ENCODE measurements at places on chromosomes 3 and 15.

DNA sequence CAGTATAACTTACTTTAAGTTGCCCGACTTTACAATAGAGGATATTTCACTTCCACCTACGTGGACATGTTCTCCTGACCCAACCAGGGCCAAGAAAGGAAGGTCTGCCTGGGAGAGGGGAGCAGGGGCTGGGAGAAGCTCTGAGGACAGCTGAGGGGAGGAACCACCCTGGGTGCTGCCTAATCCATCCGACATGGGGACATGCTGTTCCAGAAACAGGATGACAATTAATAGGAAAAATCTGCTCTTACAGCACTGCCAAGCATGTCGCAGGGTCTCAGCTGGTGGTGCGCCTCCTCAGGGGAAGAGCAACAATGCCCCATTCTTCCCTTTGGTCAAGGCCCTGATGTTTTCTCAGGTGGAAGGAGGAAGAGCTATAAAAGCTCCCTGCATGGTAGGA is 132.3 kb downstream of the NTRK3 start:
- no peak for DNase-seq

- peak; percentile 57 for DNase-seq
Observed at GRCh38 chr3:134308350-134308891, 57.8 kb upstream of the RYK start.

DNA sequence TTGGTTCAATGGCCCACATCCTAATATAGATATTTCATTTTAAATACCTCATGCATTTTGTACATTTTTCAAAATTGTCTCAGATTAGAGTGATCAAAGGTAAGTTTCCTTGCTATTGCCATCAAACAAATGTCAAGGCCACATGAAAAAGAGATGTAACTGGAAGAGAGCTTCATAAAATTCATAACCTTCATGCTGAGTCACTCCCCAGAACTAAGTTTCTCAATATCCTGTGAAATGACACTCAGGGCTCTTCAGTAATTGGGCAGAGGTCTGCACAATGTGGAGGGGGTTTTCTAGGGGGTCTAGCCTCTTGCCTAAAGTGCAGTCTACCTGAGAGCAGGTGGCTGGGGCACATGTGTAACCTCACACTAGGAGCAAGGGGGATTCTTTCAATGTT is 152.2 kb upstream of the SLC2A2 start:
- no peak for DNase-seq

DNA sequence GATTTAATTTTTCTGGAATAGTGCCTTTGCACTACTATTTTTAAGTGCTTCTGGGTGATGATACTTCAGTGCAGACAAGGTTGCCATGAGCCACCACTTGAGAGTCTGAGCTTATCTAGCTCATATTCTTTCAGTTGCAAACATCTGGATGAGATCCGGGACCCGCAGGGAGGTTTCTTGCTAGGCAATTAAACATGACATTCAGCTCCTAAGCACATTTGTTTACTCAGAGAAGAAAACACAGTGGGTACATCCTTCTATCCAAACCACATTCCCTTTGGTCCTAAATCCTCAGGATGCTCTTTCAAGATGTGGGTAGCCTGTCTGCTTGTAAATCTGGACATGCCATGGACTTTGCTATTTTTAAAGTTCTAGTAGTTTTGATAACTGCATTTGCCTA is 12.0 kb downstream of the PLSCR1 start:
- no peak for DNase-seq

- no peak for DNase-seq
Observed at GRCh38 chr15:55422089-55422488, 13.8 kb downstream of the PIERCE2 start.

DNA sequence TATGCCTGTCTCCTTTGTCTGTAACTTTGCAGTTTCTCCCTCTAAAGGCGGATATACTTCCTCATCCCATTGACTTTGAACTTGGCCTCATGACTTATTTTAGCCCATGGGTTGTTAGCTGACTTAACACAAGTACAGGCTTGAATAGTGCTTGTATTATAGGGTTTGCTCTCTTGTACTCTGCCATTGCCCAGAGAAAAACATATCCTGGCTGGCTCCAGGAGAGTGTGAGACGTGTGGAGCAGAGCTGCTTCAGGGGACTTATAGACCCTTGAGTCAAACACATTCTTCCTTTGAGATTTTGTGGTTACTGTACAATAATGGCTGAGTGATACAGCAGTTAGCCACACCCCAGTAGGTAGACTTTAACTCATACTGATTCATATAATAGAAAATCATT is 124.0 kb downstream of the RAP2B start:
- DNase-seq = no peak

DNA sequence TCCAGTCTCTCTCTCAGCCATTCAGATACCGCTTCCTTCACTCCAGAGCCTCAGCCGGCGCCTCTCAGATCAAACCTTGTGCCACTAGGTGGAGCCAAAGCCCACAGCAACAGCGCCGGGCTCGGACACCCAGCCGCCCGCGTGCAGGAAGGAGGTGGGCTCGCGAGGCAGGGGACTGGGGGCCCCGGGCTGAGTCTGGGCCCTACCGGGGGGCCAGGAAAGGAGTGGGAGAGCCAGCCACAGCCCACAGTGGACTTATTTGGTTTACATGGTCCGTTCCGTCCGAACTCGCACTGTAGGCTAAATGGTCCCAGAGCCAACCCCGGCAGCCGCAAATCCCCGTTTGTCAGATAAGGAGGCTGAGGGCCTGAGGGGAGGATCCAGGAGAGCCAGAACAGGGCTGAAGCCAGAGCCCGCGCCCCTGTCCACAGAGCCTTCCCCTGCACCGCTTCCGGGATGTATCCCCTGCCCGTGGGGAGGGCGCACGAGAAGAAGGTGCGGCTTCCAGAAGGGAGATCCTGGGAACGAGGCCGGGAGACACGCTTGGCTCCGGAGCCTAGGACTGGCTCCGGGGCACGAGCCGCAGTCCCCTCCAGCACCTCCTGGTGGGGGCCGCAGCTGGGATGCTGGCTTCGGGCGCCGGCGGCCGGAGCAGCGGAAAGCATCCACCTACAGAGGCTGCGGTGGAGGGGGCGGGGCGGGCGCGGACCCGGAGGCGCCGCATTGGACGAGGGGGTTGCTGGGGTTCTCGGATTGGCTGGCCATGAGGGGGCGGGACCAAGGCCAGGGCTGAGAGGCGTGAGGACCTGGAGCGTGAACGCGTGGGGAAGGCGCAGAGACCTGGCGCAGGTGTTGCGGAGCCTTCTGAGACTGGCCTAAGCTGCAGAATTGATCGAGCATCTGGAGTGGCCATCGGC is 6.5 kb upstream of the CYP11A1 start:
- DNase-seq = peak; percentile 95
